ENCODE measurements at places on chromosomes 3 and 15.
A peak's percentile ranks its signal among the peaks of the same experiment; 100 is the strongest.

- DNase-seq: no peak
Measured at GRCh38 chr3:12444582-12445471, 39.5 kb upstream of the TSEN2 start.

- no peak for DNase-seq
Measured at GRCh38 chr3:21544076-21544462, 206.9 kb downstream of the ZNF385D start.

DNA sequence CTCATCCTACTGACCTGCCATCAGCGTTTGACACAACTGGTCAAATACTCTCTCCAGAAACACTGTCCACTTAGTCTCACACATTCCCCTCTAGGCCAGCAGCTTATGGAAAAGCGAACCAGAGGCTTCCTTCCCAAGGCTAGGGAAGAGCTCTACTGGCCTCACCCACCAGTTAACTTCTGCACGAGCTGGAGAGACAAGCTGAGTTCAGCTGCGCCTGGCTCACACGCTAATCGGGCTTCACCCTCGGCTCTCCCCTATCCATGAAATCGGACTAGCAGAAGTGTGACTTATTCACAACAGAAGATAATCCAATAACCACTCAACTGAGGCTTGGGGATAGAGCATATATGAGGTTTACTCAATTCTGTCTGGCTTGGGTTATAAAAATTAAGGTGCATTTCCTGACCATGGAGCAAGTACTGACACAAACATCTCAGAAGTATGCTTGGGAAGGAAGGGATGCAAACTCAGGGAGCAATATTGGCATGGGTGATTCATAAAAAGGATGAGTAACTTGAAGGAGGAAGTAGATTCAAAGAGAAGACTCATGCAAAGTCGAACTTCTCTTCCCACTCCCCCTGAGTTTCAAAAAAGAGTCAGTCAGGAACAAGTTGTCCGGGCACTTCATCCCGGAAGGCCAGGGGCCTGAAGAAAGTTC is 73.1 kb downstream of the XXYLT1 start:
- DNase-seq: no peak

GRCh38 chr3:121748680-121749275 is 763 bp downstream of the GOLGB1 start:
- DNase-seq: peak; percentile 24

DNA sequence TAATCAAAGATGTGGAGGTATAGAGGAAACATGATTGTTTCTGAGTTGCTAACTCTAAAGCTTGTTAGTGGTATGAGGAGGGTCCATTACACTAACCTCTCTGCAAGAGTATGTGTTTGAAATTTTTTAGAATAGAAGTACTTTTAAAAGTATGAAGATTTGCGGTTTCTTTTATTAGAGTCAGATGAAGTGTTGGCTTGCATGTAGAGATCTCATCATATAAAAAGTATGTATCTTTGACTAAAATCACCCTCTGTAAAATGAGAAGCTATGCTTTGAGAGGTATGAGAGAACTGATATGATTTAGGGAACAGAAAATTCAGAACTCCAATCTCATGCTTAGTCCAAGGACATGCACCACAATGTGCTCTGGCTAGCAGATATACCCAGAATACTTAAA is 140.4 kb upstream of the MBNL1 start:
- no peak for DNase-seq

DNA sequence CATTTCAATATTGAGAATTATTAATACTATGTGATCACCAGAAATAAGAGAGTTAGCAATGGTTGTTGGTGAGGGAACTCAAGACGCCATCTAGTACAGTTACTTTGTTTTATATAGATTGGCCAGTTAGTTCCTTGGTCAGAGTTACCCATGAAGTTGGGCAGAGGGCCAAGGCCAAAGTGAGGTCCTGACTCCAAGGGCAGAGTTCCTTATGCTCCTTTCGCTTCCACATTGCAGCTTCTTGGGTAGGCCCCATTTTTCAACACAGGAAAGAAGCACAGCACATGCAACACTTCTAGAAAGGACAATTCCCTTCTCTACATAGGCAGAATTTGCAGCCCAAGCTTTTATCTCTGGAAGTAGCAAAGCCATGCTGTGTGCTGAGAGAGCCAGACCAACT is 178.6 kb downstream of the KCNAB1 start:
- no peak for DNase-seq

- no peak for DNase-seq
Measured at GRCh38 chr3:48429317-48429959, 448 bp downstream of the PLXNB1 start.

DNA sequence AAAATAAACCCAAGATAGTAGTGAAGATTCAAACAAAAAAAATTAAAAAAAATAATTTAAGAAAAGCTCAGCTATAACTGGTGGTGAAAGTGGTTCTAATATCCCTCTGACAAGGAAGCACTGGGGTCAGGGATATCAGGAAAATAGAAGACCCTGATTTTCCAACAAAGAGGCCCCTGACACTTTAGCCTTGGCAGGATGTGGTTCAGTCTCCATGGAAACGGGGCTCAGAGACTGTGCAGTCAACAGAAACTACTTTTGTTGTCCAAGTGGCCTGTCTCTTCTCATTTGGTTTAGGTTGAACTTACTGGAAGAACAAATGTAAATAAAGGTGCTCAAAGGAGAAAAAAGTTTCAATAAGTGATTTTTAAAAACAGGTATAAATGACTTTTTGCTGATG is 27.2 kb downstream of the INTS14 start:
- DNase-seq: no peak

DNA sequence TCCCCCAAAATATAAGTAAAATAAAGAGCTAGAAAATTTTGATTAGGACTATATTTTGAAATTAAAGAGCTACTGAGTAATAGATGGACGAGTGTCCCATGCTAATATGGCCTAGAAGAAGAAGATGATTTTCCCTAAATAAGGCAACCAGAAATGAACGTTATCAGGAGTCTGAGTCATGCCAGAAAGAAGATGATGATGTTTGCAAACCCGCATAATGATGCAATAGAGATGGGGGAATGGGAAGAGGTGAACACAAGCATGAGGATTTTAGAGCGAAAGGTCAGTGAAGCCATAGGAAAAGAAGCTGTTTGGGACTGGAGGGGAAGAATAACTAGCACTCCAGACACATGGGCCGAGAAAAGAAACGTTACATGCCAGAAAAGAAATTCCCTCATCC is 71.7 kb downstream of the FGF12 start:
- DNase-seq: no peak

DNA sequence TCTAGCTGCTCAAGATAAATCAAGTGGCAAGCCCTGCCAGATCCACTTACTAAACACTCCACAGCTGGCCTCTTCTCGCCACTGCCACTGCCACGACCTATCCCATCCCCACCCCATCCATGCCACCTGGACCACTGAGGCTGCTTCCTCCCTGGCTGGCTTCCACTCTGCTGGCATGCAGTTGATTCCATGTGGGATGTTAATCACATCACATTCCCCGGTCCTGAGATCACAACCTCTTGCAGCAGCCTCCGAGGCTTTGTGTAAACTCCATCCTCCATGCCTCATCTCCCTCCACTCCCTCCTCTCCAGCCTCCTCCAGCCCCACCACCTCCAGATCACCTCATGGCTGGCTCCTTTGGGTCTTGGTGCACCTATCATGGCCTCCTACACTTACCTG is 7.7 kb downstream of the NCKIPSD start:
- DNase-seq: no peak

- no peak for DNase-seq
Measured at GRCh38 chr3:98325055-98325454, 28.6 kb upstream of the OR5K4 start.

GRCh38 chr3:107705046-107705445 is 182.3 kb downstream of the BBX start:
- DNase-seq: no peak

- DNase-seq: no peak
Measured at GRCh38 chr15:32656496-32656895, 15.0 kb downstream of the SCG5 start.

DNA sequence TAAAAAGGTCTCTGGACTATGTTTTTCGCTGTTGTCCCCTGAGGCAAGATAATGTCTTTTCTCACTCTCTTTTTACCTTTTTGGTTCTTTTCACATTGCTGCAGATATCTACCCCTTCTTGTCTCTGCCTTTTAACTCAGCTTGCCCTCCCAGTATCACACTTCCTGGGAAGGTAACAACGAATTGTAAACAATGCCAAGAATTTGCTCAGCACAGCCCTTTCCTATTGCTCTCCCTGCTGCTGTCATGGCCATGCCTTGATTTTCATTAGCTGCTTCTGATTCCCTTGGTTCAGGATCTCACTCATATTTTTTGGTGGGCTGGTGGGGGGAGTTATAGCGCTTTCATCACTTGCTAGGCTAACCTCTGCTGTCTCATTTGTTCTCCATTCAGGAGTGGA is 123.1 kb upstream of the DPH6 start:
- no peak for DNase-seq

DNA sequence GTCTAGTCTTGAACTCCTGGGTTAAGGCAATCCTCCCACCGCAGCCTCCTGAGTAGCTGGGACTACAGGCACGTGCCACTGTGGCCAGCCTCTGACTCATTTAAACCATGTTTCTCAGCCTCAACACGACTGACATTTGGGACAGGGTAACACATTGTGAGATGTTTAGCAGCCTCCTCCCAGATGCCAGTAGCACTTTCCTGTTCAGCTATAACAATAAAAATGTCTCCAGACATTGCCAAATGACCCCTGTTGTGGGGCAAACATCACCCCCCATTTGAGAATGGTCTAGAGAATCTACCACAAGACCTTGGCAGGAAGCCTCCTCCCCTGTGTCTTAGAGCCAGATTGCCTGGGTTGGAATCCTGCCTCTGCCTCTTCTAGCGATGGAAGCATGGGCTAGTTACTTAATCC is 8.4 kb downstream of the TMEM40 start:
- no peak for DNase-seq

- DNase-seq: no peak
Measured at GRCh38 chr15:90684281-90684680, 32.9 kb upstream of the BLM start.

DNA sequence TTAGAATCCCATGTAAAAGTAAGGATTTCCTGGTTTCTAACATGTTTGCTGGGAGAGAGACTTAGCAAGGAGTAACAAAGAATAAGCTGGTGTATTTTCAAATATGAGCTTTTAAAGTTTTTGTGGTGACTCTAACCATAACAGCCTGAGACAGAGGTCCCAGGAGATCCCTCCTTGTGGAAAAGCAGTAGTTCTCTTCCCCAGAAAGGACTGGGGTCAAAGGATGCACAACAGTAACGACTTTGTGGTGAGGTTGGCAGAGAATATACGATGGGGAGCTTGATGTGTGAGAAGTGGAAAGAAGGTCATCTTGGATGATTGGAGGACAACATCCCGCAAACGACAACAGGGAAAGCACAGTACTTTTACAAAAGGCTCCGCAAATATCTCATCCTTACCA is 38.2 kb downstream of the ABHD5 start:
- DNase-seq: no peak

GRCh38 chr15:28880680-28881079 is 5.1 kb upstream of the APBA2 start:
- DNase-seq: no peak

DNA sequence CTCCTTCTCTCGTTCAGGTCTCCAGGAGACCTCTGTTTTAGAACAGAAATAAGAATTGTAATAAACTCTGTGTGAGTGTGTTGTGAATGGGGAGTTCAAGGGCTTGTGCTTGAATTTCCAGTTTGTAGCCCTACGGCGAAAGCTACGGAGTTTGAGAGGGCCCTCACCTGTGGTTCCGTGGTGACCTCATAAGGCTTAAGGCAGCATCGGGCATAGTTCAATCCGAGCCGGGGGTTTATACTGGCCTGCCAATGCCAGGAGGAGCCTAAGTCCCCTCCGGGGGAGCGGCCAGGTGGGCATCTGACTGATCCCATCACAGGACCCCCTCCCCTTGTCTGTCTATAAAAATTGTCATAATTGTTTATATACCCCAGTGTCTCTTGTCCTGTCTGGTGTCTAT is 43.7 kb downstream of the ZBTB11 start:
- DNase-seq: no peak

DNA sequence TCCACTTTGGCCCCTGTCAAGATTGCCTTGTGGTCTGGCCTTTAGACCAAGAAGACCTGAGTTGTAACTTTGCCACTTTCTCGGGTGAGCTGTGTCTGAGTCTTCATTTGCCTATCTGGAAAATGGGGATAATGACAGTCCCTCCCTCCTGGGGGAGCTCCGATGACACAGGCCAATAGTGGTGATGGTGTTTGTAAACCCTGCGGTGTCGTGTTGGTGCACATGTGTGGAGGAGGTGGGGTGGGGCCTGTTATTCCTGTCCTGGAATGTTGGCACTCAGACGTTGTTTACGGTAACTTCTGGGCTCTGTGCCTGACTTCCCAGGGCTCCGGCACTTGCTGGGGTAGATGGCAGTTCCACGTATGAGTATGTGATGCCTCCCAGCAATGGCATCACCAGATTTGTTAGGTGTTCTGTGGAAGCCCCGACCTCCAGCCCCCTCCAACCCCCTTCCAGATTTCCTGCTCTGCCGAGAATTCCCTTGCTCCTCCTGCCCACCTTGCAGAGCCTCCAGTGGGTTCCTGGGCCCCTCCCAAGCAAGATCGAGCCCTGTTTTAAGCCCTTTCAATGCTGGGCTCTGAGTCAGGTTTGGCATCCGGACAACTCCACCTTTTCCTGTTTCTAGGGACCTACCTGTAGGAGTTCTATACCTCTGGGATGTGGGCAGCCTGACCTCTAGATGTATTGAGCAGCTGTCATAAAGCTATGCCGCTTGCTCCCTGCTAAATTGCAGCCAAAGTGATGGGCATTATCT is 31.4 kb downstream of the HRH1 start:
- DNase-seq: no peak
